ENCODE measurements at places on chromosomes 16 and 17.

GRCh38 chr17:20797292-20797691, 217.8 kb downstream of the CDRT15L2 start:
- DNase-seq: no peak

- DNase-seq: no peak
These were observed 26.4 kb upstream of the LONP2 start for GRCh38 chr16:48217708-48218107.

GRCh38 chr16:73166441-73166851, 118.5 kb upstream of the ZFHX3 start:
- DNase-seq: no peak

- DNase-seq: no peak
These were observed 8.8 kb downstream of the MBTPS1 start for GRCh38 chr16:84107921-84108320.

GRCh38 chr17:69949496-69949895, 125.5 kb upstream of the KCNJ16 start:
- DNase-seq: no peak

DNA sequence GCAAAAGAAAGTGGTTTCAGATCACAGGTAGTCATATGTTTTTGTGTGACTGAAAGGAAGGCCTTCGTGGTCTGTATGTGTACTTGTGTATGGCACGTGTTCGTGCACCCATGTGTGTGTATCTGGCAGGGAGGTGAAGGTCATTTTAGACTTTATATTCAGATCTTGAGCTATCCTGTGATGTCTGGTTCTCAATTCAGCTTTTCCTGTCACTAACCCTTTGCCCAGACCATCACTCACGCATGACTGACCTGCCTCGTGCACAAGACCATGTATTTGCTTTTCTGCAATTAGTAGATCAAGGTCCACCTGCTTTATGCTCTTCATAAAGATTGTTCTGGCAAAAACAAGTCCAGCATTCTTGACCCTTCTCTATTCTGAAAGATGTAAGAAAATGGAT, 139.7 kb upstream of the MAF start:
- no peak for DNase-seq

DNA sequence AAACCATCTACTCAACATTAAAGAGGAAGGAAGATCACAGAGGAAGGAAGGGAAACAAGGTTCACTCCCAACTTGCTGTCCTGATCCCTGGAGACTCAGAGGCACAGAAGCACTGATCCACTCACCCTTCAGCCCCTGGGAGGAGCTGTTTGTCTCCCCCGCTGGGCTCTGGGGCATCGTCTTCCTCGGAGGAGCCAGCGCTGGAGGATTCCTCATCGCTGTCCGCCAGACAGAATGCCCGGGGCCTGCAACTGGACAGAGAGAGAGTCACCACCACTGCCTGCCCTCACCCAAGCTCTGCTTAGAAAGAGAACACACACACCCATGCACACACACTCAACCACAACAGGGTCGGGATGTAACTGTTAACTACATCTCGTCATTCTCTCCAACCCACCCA, 24.8 kb upstream of the ERN1 start:
- DNase-seq: no peak

GRCh38 chr17:7486181-7486580, 2.0 kb downstream of the POLR2A start:
- DNase-seq: no peak

DNA sequence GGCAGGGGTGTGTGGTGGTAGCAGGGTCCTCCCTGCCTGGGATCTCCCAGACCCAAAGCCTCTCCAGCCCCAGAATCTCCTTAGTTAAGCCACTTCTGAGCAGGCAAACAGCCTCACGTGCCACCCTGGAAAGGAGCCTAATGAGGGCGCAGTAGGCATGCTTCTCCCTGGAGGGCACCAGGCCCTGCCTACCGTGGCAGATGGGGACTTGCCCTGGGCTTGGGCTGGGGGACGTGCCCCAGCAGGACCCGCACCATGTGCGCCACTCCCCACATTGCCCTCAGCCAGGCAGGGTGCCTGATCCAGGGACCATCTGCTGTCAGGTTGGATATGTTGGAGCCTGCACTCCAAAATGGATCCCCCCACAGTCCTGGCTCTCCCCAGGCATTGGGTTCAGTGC, 14.2 kb downstream of the FAM83G start:
- DNase-seq: no peak

DNA sequence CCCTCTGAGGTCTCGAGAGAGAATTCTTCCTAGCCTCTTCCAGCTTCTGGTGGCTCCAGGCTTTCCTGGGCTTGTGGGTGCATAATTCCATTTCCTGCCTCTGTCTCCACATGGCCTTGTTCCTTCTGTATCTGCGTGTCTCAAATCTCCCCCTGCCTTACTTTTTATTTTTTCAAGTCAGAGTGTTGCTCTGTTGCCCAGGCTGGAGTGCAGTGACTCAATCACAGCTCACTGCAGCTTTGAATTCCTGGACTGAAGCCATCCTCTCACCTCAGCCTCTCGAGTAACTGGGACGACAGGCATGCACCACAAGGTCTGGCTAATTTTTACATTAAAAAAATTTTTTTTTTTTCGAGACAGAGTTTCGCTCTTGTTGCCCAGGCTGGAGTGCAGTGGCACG, 120.6 kb downstream of the SHISA9 start:
- no peak for DNase-seq

- peak; percentile 70 for DNase-seq
These were observed 157.6 kb downstream of the RAB11FIP4 start for GRCh38 chr17:31549121-31549524.

GRCh38 chr17:27905447-27906225, 12.5 kb upstream of the LYRM9 start:
- no peak for DNase-seq

- no peak for DNase-seq
These were observed 412 bp upstream of the ADGRG3 start for GRCh38 chr16:57667526-57668262.

DNA sequence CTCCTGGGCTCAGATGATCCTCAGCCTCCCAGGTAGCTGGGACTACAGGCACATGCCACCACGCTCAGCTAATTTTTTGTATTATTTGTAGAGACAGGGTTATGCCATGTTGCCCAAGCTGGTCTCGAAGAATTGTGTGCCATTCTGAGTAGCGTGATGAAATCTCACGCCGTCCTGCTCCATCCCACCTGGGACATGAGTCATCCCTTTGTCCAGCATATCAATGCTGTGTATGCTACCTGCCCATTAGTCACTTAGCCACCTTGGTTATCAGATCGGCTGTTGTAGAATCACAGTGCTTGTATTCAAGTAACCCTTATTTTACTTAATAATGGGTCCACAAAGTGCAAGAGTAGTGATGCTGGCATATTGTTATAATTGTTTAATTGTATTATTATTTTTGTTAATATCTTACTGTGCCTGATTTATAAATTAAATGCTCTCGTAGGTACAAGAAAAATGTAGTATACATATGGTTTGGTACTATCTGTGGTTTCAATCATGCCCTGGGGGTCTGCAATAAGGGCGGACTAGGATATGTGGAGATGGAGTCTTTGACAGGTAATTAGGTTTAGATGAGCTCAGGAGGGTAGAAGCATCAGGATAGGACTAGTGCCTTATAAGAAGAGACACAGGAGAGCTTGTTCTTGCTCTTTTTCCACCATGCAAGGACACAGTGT, 26.6 kb upstream of the SLC13A2 start:
- DNase-seq: no peak

All from NAMALWA (cell line).